Activated gamma-delta T cell treated with anti-CD3 and anti-CD28 coated beads, Interleukin-2, amount 50 U/mL, for 16 hours (primary cell): ENCODE measurements at places on chromosomes 7 and 10.
A peak's percentile ranks its signal among the peaks of the same experiment; 100 is the strongest.

GRCh38 chr7:54812756-54813322 lies 53.8 kb upstream of the SEC61G start:
- DNase-seq = no peak

GRCh38 chr7:26538689-26539088 lies 247.0 kb downstream of the SNX10 start:
- no peak for DNase-seq

DNA sequence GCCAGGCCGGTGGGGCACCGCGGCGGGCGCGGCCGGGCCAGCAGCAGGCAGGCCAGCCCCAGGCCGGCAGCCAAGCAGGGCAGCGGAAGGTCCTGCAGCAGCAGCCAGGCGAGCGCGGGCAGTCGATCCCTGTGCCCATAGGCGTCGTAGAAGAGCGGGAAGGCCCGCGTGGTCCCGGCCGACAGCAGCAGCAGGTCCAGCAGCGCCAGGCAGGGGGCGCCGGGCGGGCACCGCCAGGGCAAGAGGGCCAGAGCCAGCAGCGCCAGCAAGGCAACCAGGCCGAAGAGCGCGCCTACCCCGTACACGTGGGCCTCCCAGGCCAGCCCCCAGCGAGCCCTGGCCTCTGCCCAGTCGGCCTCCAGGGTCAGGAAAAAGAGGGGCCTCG lies 8.4 kb upstream of the RBM28 start:
- no peak for DNase-seq

DNA sequence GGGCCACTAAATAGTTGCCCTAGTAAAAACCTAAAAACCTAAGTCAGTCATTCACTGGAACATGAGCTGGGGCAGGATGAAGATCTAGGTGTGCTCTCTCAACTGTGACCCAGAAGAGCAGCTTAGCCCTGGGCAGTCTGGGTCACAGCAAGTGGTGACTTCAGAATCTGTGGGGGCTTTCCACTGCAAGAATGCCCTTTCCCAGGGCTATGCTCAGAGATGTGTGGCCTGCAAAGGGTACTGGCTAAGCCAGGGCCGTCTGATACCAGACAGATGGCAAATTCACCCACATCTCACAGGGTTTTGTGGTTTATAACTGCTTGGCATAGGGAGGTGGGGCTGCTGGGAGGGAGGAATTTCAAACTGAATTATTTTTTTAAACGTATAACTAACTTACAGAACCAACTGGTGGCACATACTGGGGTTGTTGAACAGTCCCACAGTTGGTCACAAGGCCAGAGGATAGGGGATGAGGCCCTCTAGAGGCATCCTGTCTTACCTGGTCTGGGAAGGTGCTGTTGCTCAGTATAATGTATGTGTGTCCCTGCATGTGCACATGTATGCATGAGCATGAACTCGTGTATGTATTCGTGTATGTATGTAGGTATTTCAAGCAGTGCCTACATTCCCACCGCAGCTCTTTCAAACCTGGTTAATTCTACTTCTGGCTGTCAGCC lies 63.2 kb downstream of the PRPF18 start:
- no peak for DNase-seq

- no peak for DNase-seq
These were observed 20.9 kb downstream of the MORN4 start for GRCh38 chr10:97612386-97612785.

GRCh38 chr7:120486164-120486563 lies 213.2 kb downstream of the KCND2 start:
- DNase-seq = no peak

- DNase-seq = peak; percentile 43
These were observed 36.6 kb downstream of the SRPK2 start for GRCh38 chr7:105352018-105352612.
